Caco-2 (cell line): ENCODE measurements at places on chromosomes 6 and 20.

- DNase-seq, result no peak
These were observed 10.0 kb downstream of the JAG1 start for GRCh38 chr20:10663756-10664155.

DNA sequence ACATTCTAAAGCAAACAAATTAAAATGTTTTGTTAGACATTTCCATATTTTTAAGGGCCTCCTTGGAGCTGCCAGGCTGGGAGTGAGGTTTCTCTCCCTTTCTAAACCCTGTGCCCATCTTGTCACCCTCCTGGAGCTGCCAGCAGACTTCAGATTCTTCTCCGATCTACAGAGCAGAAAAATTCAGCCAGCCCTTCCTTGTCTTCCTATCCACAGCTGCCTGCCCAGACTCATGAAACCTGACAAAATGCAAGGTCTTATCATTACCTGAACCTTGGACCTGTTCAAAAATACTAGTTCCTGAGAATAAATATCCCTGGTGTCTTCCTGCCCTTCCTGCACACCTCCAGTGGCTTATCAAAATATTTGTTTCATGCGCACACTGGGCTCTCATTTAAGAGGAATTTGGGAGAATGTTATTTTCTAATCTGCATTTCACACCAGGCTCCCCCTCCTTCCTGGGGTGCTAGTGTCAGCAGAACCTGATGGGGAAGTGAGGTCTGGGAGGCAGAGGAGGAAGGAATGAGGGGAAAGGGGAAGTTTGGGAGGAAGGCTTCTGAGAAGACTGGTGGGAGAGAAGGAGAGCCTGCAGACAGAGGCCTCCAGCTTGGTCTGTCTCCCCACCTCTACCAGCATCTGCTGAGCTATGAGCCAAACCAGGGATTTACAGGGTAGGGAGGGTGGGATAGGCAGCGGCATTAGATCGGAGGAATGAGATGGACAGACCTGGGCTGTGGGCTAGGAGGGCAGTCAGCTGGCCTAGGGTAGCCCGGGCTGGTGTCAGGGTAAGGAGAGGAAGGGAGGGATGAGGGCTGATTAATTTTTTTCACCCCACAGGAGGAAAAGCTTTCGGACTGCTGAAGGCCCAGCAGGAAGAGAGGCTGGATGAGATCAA is at the start of gene AIF1:
TSS of gene AIF1 (plus strand) at position 551 of the 895 bp plus-strand sequence. CDS start at position 647, 96 bp downstream.
- DNase-seq, result peak; percentile 47

- no peak for DNase-seq
These were observed 59.4 kb upstream of the GNRH2 start for GRCh38 chr20:2984028-2984501.

DNA sequence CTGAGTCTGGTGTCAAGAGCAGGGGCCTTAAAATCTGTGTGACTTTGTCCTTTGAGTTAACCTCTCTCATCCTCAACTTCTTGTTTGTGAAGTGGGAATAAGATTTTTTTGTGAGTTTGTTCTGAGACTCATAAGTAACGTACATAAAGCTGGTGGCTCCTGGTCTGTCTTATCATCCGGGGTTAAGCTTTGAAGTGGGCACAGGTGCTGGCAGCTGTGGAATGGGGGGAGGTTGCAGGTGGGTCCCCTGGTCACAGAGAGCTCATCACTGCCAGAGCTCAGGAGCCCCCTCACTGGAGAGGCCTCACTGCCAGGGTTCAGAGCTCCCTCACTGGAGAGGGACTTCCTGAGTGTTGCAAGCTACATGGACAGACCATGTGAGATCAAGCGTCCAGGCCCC is 174.1 kb downstream of the NRN1 start:
- no peak for DNase-seq
